ENCODE measurements at places on chromosomes 7 and 10. TPM values are rescaled to one million over a fixed set of nuclear protein-coding genes. Genes with fewer than 3 reads are reported as not detected.
A peak's percentile ranks its signal among the peaks of the same experiment; 100 is the strongest.

ZNF736 gene
- total RNA-seq = 11.3 TPM

ANXA8 gene
- total RNA-seq = 2.2 TPM

MMRN2 gene
- 26.3 TPM for total RNA-seq

GRCh38 chr10:121886997-121887622 is 40.7 kb downstream of the ATE1 start:
- H3K4me1 ChIP-seq = no peaks in the 10 kb centered on the region
- H3K27me3 ChIP-seq = no peaks in the 10 kb centered on the region
- H3K4me3 ChIP-seq = no peak overlapping the region
- peak; percentile 61 for DNase-seq
- H3K36me3 ChIP-seq = no peaks in the 10 kb centered on the region
- no peak overlapping the region for H3K27ac ChIP-seq

DNA sequence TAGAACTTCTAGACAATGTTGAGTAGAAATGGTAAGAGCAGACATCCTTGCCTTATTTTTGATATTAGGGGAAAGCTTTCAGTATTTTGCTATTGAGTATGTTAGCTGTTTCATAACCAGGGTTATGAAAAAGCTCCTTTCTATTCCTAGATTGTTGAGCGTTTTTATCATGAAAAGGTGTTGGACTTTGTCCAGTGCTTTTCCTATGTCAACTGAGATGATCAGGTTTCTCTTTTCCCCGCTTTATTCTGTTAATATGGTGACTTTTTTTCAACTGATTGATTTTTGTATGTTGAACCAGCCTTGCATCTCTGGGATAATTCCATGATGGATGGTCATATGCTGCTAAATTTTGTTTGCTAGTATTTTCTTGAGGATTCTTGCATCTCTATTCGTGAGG is 58.5 kb downstream of the LCOR start:
- no peaks in the 10 kb centered on the region for H3K4me1 ChIP-seq
- H3K4me3 ChIP-seq = no peak overlapping the region
- DNase-seq = no peak

GRCh38 chr10:119315128-119316001 is 108.0 kb downstream of the GRK5 start:
- no peaks in the 10 kb centered on the region for H3K27me3 ChIP-seq
- H3K27ac ChIP-seq = peak overlapping the region; percentile 92
- peak; percentile 90 for DNase-seq
- H3K36me3 ChIP-seq = no peaks in the 10 kb centered on the region

DNA sequence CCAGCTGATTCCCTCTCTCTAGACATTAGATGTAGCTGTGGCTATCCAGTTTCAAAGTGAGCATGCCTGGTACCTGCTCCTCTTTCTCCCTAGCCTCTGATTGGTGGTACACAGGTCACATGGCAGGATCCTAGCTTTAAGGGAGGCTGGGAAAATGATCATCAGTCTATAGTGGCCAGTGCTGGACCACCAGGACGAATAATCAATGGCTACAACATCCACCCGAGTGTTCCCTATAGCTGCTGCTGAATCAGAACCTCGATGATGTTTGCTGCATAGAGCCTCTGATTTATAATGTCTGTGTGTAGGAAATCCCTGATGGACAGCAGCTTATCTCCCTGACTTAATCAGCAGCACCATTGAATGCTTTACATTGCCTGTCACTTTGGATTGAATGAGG is 28.9 kb upstream of the LMTK2 start:
- H3K4me3 ChIP-seq = no peak overlapping the region
- H3K36me3 ChIP-seq = no peaks in the 10 kb centered on the region
- H3K4me1 ChIP-seq = no peaks in the 10 kb centered on the region
- H3K27me3 ChIP-seq = no peaks in the 10 kb centered on the region

DNA sequence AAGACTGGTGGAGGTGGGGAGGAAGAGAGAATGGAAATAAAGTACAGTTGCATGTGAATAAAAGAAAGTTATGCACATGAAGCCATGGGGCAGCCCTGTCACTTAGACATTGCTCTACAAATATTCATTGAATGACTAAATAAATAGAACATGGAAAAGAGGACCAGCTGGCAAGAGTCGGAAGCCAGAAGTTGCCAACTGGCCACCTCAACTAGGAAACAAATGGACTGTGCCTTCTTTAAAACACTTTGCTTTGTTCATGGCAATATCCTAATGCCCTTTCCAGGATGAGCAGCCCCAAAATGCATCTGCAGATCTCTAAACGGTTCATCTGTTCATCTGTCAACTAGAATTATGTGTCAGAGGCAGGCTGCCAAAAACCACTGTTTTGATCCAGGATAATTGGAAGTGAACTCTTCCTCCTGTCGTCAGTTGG is 157.3 kb downstream of the NOC3L start:
- H3K27ac ChIP-seq = no peak overlapping the region
- no peak overlapping the region for H3K4me3 ChIP-seq
- peak; percentile 59 for DNase-seq
- no peaks in the 10 kb centered on the region for H3K36me3 ChIP-seq

DNA sequence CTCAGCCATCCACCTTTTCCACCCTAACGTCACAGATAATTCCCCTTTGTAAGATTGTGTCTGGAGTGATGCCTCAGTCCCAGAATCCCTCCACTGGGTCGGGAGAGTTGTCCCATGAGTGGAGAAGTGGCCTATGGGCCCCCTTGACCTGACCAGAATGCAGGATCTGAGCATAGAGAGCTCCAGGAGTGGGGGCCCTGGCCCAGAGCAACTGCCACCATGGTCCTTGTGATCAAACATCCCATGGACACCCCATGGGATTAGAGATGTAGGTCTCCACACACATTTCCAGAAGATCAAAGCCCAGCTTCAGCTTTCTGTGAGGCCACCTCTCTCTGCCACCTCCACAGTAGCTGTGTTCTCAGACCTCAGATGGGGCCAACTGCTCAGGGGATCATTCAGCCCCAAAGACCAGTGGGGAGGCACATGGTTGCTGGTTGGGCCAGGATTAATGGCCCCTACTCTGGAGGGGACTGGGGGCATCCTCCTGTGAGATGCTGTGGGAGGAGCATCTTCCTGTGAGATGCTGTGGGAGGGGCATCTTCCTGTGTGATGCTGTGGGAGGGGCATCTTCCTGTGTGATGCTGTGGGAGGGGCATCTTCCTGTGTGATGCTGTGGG is 28.5 kb upstream of the DPYSL4 start:
- H3K36me3 ChIP-seq = no peaks in the 10 kb centered on the region
- no peak for DNase-seq
- H3K27me3 ChIP-seq = no peaks in the 10 kb centered on the region
- no peaks in the 10 kb centered on the region for H3K4me1 ChIP-seq
- H3K4me3 ChIP-seq = no peak overlapping the region
- H3K27ac ChIP-seq = no peak overlapping the region

- DNase-seq = no peak
- no peak overlapping the region for H3K4me3 ChIP-seq
- H3K4me1 ChIP-seq = peaks cover 16% of the 10 kb centered on the region
- H3K27me3 ChIP-seq = no peaks in the 10 kb centered on the region
- H3K27ac ChIP-seq = no peak overlapping the region
Measured at GRCh38 chr10:65894961-65895360, 1030.9 kb upstream of the LRRTM3 start.

DNA sequence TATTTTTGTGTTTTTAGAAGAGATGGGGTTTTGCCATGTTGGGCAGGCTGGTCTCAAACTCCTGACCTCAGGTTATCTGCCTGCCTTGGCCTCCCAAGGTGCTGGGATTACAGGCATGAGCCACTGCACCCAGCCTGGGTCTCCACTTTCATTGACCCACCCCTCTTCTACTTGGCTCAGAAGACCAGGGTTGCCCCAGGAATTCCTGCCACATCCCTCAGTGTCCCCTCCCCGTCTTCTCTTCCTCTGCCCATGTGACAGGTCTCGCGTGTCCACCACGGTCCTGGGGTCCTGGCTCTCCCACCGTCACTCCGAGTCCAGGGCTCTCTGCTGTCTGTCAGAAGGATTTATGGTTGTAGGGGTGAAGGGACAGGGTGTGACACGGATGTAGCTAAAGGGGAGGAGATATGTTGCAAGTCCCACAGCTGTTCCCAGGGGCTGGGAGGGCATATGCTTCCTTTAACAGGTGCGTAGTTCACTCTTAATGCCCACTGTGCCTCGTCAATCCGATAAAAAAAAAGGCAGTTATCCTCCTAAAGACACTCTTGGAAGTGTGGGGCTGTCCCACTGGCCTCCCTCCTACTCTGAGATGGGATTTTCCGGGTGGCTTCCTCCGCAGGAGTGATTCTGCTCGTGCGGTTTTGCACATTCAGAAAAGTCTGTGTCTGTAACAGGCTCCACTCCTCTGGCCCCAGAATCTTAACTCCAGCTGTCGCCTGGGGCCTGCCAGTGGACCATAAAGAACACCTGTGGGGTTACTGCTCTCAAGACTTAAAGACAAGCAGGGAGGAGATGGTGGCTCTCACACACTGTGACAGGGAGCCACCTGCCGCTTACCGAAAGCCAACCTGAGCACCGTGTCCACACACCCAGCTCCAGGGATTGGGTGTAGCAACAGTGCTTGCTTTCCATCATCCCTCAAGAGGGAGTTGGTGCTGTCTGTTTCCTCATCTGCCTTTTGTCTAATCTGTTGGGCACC is 36.7 kb upstream of the SHH start:
- no peaks in the 10 kb centered on the region for H3K27me3 ChIP-seq
- H3K4me1 ChIP-seq = no peaks in the 10 kb centered on the region
- no peak overlapping the region for H3K27ac ChIP-seq
- no peaks in the 10 kb centered on the region for H3K36me3 ChIP-seq

DNA sequence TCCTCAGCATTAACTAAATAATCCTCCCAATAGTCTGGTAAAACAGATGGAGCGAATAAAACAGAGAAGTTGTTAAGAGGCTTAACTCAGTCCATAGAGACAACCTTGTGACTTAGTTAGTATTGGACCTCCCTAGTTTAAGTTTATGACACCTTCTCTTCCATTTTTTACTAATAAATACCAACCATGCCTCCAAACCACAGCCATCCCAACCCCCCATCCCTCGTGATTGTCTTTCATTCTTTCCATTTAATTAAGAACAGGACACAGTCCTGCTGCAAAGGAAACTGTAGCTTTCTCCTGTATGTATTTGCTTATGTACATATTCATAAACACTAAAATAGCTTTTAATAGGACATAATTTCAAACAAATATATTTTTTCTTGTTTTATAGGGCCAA is 238.2 kb downstream of the SEMA3D start:
- no peak for DNase-seq
- H3K27me3 ChIP-seq = no peaks in the 10 kb centered on the region
- H3K27ac ChIP-seq = no peak overlapping the region
- H3K36me3 ChIP-seq = no peaks in the 10 kb centered on the region

DNA sequence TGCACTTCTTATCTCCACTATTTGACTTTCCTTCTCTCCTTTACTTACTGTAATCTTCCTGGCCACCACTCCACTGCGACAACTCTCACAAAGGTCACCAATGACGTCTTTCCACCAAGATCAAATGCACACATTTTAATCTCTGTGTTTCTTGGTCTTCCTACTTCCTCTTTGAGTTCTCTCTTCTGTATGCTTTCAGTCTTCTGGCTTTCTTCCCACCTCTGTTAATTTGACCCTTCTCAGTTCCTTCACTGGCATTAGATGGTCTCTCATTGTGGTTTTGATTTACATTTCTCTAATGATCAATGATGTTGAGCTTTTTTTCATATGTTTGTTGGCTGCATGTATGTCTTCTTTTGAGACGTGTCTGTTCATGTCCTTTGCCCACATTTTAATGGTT is 31.9 kb downstream of the FAM107B start:
- no peak overlapping the region for H3K4me3 ChIP-seq
- H3K36me3 ChIP-seq = no peaks in the 10 kb centered on the region
- DNase-seq = no peak

- no peaks in the 10 kb centered on the region for H3K27me3 ChIP-seq
- no peaks in the 10 kb centered on the region for H3K4me1 ChIP-seq
- no peak overlapping the region for H3K4me3 ChIP-seq
- no peak overlapping the region for H3K27ac ChIP-seq
Measured at GRCh38 chr10:73800560-73801252, 10.7 kb downstream of the NDST2 start.

Measured in adrenal gland (tissue), 19 donors.